ENCODE measurements at places on chromosomes 4 and X. TPM values are rescaled to one million over a fixed set of nuclear protein-coding genes. Genes with fewer than 3 reads are reported as not detected.

The ADAD1 gene
- not detected for total RNA-seq

The MUC7 gene
- not detected for total RNA-seq

The PDE5A gene
- 0.93 TPM for total RNA-seq

The TLR10 gene
- 0.05 TPM for total RNA-seq

The CT45A10 gene
- total RNA-seq, result 62.2 TPM

The TRIML2 gene
- total RNA-seq, result 2.1 TPM

The IL13RA2 gene
- 350 TPM for total RNA-seq

The SHROOM2 gene
- 27.6 TPM for total RNA-seq

The SHOX gene
- not detected for total RNA-seq

The USP17L28 gene
- not detected for total RNA-seq

The PRR32 gene
- not detected for total RNA-seq

The SLC2A9 gene
- total RNA-seq, result 0.26 TPM

The OPN1LW gene
- total RNA-seq, result not detected

The LRIT3 gene
- not detected for total RNA-seq

The BEX1 gene
- total RNA-seq, result 5.4 TPM

Data from A375 (cell line).